Nephron progenitor cell (in vitro differentiated cells): ENCODE measurements at places on chromosomes 16 and 17.
A peak's percentile ranks its signal among the peaks of the same experiment; 100 is the strongest.

GRCh38 chr17:1720856-1721386 lies 3.6 kb upstream of the WDR81 start:
- peak; percentile 73 for DNase-seq

- no peak for DNase-seq
Observed at GRCh38 chr17:32259586-32259985, 6.0 kb upstream of the RHBDL3 start.

GRCh38 chr17:77736199-77736585 lies 222.3 kb upstream of the TNRC6C start:
- peak; percentile 22 for DNase-seq

GRCh38 chr17:62848334-62848733 lies 40.2 kb upstream of the MARCHF10 start:
- no peak for DNase-seq

GRCh38 chr16:83676086-83676485 lies 131.7 kb upstream of the HSBP1 start:
- DNase-seq, result no peak

GRCh38 chr17:44779211-44780025 lies 20.6 kb downstream of the ADAM11 start:
- peak; percentile 87 for DNase-seq

DNA sequence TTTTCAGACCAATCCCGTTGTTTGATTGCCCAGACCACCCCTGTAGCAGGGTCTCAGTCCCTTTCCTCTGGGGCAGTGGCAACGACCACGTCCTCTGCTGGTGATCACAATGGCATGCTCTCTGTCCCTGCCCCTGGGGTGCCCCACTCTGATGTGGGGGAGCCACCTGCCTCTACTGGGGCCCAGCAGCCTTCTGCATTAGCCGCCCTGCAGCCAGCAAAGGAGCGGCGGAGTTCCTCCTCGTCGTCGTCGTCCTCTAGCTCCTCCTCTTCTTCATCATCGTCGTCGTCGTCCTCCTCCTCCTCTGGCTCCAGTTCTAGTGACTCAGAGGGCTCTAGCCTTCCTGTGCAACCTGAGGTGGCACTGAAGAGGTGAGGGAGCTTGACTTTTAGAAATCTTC lies 9.2 kb downstream of the ELOB start:
- no peak for DNase-seq

DNA sequence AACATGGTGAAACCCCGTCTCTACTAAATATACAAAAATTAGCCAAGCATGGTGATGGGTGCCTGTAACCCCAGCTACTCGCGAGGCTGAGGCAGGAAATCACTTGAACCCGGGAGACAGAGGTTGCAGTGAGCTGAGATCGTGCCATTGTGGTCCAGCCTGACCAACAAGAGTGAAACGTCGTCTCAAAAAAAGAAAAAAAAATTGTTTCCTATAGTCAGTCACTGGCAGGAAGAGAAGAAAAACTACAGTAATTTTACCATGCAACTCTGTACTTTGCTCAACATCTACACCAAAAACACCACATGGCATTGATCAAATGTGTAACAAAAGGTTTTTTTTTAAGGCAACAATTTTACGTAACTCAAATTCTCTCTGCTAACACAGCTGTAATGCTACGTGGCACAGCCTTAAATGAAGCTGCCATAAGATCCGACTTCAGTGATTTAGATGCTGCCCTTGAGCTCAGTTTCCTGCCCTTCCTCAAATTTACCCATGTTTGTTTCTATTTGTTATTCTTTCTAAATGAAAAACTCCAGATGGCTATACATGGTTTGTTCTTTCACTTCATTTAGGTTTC lies 40.2 kb downstream of the CNOT1 start:
- no peak for DNase-seq

GRCh38 chr16:23310744-23311143 lies 8.6 kb downstream of the SCNN1B start:
- DNase-seq, result no peak

GRCh38 chr17:69058165-69058564 lies 2.6 kb downstream of the ABCA9 start:
- DNase-seq, result no peak

DNA sequence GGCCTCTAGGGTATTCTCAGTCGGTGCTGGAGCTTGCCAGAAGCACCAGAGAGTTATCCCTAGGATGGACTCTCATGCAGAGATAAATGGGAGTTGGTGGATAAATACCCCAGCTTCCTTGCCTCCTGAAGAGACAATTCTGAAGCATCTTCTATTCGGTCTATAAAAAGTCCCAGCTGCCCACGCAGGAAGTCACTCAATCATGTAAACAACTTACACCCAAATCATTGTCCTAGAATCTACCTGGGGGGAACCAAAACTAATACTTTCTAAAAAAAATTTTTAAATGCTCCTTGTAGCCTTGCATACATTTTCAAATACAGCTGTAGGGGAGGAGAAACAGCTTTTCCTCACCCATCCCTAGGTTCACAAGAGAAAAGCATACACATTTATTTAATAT lies 66.6 kb upstream of the ELAC2 start:
- DNase-seq, result no peak

DNA sequence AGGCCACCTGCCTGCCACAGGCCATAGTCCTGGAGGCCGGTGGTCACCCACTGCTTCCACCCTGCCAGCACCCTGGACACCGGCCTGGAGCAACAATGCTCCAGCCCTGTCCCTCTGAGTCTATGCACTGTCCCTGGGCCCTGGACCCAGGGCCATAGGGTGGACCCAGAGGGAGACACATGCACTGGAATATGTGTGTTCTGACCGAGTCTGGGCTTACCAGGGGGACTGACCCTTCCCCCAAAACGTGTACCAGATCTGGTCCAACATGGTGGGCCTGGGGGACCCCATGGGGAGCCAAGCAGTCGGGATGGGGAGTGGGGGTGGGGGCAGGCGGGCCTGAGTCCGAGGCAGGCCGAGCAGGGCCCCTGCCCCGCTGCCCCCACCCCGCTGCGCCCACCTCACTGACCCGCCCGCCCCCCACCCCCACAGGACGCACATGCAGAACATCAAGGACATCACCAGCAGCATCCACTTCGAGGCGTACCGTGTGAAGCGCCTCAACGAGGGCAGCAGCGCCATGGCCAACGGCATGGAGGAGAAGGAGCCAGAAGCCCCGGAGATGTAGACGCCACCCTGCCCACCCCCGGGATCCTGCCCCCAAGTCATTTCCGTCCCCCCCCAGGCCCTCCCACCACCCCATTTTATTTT lies 357.4 kb downstream of the SEC14L1 start:
- DNase-seq, result no peak

- DNase-seq, result no peak
Observed at GRCh38 chr17:10652984-10653659, 4.0 kb downstream of the MYH3 start.

- no peak for DNase-seq
Observed at GRCh38 chr16:4994719-4995434, 36.7 kb downstream of the SEC14L5 start.

- no peak for DNase-seq
Observed at GRCh38 chr16:74487634-74488495, 66.6 kb upstream of the CLEC18B start.
